Activated CD4-positive, alpha-beta T cell treated with anti-CD3 and anti-CD28 coated beads for 1 hour (primary cell): ENCODE measurements at places on chromosomes 13 and 19.

DNA sequence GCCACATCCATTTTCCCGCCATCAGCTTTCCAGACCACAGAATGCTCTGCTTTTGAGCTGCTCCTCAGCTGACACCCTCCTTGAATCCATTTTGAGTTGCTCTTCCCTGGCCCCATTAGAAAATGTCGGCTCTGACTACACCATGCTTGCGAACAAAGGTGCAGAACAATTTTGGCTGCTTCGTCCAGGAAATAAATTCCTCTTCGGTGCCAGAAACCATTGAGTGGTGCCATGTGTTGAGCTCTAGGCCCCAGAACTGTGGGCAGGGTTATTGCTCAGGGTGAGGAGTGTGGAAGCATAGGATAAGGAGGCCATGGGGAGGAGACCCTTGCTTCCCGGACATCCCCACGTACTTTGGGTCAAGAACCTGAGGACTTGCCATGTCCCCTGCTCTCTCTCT, 52.1 kb downstream of the NFIX start:
- DNase-seq, result no peak

GRCh38 chr19:8045872-8046568, 6.5 kb upstream of the CCL25 start:
- no peak for DNase-seq

- DNase-seq, result no peak
These were observed 23.2 kb downstream of the CEACAM1 start for GRCh38 chr19:42505066-42505465.

DNA sequence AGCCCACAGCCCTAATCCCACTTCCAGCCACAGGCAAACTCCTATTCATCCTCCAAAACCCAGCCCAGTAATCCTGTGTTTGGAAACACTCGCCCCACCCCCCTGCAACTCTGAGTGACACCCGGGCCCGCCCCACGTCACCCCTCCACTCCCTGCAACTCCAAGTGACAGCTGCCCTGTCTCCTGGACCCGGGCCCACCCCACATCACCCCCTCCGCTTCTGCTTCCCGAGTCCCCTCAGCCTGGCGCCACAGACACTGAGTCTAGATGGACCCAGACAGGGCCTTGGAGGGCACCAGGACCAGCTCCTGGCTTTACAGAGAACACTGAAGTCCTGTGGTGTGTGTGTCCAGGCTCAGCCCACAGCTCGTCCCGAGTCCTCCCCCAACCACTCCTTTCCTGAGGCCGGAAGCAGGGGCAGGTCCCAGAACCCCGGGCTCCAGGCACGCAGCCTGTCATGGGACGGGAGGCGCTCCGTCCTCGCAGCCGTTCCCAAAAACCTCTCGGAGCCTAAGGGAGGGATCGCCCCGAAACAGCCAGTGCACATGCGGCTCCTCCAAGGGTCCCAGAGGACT, 7.7 kb downstream of the REXO1 start:
- DNase-seq, result no peak

DNA sequence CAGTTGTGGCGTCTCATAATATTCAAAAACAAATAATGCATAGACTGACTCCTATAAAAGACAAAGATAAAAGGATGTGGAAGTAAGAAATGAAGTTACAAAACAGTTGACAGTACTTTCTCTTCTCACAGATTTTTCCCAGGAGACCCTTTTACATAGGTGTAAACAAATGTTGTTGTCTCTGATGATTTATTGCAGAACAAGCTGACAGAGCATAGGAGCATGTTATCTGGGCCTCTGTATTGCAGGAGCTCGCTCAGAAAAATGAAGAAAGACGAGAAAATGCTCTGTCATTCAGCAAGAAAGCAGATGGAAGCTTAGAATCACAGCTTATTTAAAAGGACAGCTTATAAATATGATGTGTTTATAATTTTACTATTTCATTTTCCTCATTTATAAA, 353.6 kb upstream of the GPC6 start:
- DNase-seq, result no peak

- DNase-seq, result no peak
These were observed 52.4 kb downstream of the ZNF676 start for GRCh38 chr19:22144394-22144793.

DNA sequence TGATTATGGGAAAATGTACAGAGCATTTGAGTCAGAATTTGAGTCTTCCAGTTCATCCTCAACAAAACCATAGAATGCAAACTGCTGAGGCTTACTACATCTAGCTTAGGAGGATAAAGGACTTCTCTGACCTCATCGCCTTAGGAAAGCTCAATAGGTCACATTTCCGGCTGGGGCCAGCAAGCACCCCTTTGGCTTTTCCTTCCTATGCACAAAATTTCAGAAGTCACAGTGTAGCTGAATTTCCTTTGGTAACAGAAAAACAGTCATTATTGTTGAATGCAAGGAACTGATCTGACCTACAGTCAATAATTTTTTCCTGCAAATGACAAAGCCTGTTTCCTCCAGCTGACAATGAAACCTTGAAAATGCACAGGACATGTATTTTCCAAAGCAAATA, 32.8 kb upstream of the LRCH1 start:
- DNase-seq, result no peak

GRCh38 chr13:94433055-94433961, 46.2 kb downstream of the DCT start:
- DNase-seq, result no peak

- no peak for DNase-seq
These were observed 14.5 kb downstream of the IRS2 start for GRCh38 chr13:109771926-109772325.

DNA sequence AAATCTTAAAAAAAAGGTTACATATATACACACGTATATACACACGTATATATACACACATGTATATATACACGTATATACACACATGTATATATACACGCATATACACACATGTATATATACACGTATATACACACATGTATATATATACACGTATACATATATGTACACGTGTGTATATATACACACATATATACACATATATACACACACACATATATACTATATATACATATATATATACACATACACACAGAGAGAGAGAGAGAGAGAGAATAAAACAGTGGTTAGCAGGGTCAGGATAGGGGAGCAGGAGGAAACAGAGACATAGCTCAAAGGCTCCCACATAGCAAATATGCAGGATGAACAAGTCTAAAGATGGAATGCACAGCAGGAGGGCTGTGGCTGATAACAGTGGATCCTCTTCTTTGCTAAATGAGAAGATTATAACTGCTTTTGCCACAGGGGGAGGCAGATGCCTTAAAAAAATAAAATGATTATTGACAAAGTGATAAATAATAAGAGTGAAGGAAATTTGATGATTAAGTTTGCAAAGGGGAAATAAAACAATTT, 714.5 kb downstream of the UQCRFS1 start:
- no peak for DNase-seq
